Amygdala (tissue), 56 donors: ENCODE measurements at places on chromosomes 16 and 17.
A peak's percentile ranks its signal among the peaks of the same experiment; 100 is the strongest.

DNA sequence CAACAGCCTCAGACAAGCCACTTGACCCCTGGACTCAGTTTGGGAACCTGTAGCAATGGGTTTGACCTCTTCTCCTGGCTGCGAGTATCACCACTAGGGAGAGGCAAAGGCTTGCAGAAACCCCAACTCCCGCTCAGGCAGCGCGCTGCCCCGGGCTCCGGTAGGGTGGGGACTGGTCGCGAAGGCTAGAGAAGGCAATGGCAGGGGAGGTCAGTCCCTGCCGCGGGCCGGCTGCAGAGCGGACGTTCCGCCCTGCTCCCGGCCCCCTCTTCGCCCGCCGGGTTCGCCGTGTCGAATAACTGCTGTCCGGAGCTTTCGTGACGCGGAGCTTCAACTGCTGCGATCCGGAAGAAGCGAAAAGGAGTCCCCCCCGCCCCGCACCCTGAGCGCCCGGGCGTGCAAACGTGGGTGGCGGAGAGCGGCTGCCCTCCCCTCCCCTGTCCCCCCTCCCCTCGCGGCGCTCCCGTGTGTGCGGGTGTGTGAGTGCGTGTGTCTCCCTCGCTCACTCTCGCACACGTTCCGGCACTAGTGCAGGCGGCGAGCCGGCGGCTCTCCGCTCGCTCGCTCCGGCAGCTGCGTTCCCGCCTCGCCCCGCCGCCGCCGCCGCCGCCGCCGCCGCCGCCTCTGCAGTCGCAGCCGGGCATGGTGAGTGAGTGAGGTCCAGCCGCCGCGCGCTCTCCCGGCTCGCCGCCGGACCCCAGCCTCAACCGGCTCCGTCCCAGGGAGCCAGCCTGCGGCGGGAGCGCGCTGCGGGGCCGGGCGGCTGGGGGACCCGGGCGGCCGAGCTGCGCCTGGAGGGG, 772 bp upstream of the SHISA6 start:
- peak; percentile 37 for DNase-seq

DNA sequence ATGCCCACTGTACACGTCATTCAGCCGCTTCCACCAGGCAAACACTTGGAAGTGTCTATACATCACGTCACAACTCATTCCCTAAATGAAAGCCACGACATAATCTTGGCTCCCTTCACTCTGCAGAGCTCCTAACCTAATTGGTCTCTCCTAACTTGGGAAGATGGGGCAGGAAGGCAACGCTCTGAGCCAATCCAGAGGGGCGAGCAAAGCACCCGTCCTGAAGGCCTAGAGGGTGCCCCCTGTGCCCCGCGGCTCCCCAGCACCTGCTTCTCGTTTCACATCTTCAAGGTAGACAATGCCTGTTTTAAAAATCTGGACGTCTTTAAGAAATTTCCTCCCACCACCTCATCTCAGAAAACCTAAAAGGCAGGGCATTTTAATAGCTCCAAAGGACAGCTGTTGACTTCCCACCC, 1.0 kb downstream of the CSNK2A2 start:
- DNase-seq = no peak

- no peak for DNase-seq
Observed at GRCh38 chr16:64974381-64974780, 147.5 kb downstream of the CDH11 start.

DNA sequence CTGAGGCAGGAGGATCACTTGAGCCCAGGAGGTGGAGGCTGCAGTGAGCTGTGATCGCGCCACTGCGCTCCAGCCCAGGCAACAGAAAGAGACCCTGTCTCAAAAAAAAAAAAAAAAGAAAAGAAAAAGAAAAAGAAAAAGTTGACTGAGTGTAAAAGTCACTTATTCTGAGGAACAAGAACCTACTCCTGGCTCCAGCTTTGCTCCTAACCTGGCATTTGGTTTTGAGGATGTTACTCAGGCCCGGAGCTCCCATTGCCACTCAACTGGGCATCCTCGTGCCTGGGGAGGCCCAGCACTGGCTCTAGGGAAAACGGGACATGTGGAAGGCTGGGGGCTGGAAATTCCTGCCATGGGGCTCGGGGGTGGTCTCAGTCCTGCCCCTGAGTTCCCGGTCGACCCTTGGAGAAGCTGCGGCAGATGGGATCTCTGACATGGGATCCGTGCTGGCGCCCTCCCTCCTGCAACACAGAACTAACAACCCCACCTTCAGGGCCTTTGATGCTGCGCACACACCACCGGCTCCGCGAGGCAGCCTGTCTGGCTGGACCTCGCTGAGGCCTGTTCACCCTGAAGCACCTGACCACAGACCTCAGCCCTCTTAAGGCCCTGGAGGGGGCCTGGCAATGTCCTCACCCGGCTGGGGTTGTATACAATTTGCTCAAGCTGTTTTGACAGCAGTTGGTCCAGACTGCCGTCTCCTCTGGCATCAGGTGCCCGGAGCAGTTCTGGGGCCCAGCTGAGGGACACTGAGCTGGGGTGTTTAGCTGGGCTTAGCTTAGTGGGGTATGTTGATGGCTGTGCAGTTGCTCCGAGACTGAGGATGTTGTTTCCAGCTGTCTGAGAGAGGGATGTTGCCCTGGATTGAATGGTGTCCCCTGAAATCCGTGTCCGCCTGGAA, 12.3 kb downstream of the CD7 start:
- DNase-seq = no peak

DNA sequence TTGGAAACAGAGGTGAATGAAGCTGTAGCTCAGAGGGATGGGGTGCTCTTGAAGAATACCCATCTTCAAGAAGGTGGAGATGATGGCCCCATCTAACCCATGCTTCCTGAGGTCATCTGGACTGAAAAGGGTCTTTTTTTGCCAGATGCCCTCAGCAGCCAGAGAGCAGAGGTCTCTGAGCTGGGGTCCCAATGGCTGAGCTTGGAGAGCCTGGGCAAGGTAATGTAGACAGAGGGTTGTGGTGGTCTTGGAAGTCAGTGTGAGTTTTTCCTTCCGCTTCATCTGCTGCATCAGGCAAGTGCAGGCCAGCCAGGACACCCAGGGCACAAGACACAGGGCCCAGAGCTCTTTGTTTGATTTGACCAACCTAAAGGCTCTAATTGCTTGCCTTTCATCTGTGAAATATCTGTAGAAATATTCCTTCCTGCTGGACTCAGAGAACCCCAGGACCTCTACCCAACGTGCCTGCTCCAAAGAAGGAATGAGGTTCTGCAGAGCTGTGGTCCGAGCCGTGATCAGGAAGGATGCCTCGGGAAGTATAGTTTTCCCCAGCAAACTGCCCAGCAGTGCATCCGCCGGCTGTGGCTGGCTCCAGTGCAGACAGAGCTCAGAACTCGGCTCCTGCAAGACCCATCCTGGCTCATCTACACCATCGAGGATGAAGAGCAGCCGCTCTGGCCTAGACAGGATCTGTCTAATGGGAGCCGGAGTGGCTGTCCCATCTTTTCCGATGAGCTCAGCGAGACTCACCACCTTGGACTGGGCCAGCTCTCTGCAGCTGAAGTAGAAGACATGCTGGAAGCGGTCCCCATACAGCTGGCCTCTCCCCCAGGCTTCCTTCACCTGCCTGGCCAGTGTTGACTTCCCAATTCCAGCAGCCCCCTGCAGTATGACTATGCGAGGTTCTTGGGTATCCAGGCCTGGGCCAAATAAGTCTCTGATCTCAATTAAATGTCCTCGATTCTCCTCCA, 25.2 kb downstream of the NLRP1 start:
- DNase-seq = no peak

- no peak for DNase-seq
Observed at GRCh38 chr16:4677390-4677789, 16.0 kb upstream of the NUDT16L1 start.

- DNase-seq = no peak
Observed at GRCh38 chr16:52471650-52472370, 75.1 kb downstream of the TOX3 start.
